ENCODE measurements at places on chromosomes 2 and 18. TPM values are rescaled to one million over a fixed set of nuclear protein-coding genes. Genes with fewer than 3 reads are reported as not detected.

DNA sequence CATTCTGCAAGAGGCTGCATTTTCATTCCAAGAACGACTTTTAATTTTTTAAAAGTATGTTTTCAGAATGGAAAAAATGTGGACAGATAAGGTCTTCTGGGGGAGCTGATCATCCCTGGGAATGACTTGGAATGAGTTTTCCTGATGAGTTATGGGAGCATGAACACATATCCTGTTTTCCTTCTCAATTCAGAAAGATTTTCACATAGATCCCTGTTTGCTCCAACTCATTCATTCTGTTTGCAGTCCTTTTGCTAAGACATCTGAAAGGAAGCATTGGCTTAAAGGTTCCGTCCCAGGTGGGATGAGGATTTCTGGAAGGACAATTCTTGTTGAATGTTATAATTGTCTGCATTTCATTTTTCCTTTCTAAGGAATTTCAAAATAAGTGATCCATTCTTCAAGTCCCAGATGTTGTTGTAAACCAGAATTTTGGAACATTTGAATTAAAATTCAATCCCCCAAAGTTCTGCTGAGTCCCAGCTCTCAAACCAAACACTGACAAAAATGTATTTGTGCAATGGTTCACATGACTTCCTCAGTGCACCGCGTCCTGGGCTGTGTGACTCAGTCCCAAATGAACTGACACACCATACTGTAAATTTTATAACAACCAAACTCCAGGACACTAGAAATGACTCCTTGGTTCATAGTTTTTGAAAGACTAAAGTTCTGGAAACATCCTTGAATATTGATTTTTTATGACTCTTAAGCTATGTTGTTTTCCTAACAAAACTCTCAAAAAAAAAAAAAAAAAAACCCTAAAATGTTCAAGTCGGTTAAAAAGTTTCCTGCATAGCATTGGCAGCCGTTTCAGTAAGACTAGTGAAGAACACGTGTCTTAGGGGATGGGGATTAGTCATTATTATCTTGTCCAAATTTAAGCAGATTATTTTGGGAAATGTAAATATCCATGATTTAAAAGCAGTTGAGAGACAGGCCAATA lies 281.8 kb upstream of the TCF4 start:
- no peaks in the 10 kb centered on the region for H3K36me3 ChIP-seq
- H3K27ac ChIP-seq, result no peak overlapping the region
- H3K4me1 ChIP-seq, result no peaks in the 10 kb centered on the region
- H3K4me3 ChIP-seq, result no peak overlapping the region
- DNase-seq, result no peak
- H3K27me3 ChIP-seq, result no peaks in the 10 kb centered on the region

DNA sequence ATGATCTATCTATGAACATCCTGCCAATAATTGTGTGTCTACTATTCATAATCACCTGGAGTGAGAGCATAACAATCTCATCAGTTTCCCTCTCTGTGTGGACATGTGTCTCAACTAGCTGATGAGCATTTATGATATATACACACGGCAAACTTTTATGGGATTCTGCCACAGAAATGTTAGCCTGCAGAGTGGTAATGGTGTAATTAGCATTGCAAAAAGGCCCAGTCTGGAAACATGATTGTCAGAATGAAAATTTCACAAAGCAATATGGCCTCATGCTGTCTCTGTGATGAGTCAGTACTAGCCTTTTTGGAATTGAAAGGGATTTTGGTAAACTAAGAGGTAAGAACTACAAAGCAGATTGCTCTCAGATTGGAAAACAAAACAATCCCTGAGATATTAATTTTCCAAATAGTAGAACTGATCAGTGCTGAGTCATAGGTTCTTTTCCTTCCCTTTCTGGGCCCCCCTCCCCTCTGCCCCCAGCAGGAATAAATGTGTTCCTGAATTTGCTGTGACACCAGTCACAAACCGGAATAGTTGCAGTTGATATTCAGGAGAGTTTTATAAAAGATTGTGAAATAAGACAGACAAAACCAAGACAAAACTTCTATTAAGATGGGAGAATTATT lies 189.2 kb downstream of the OSR1 start:
- DNase-seq, result no peak
- H3K36me3 ChIP-seq, result no peaks in the 10 kb centered on the region
- H3K27me3 ChIP-seq, result no peaks in the 10 kb centered on the region
- H3K4me3 ChIP-seq, result no peak overlapping the region

DNA sequence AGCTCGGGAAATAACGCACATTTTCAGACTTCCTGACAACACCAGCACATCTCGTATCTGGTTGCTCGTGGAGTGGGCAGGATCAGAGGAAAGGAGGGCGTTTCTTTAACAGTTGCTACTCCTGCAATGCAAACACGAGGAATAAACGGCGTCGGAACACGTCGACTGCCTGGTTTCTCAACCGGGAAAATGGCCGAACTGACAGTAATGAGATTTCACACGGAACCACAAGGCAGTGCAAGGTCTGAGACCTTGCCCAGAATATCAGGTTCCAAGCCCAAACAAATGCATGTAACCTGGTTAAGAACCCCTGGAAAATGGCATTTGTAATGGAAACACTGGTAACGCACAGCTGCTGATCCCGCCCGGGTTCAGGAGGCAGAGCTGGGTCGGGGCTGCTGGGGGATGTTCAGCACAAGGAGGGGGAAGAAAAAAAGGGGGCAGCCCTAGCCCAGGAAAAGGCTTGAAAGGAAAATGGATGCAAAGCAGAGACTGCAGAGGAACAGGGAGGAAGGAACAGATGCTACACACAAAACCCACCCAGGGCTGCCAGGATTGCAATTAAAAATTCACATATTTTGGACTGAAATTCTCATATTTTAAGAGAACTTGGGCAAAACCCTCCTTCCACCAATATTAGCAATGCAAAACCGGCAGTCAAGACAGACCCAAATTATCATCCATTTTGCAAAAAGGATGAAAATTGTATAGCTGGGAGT lies 61.6 kb upstream of the KLHL29 start:
- no peak overlapping the region for H3K4me3 ChIP-seq
- no peaks in the 10 kb centered on the region for H3K4me1 ChIP-seq
- H3K27ac ChIP-seq, result no peak overlapping the region
- no peaks in the 10 kb centered on the region for H3K36me3 ChIP-seq

GRCh38 chr2:149399934-149400615 lies 69.7 kb downstream of the LYPD6 start:
- H3K4me1 ChIP-seq, result no peaks in the 10 kb centered on the region
- no peak overlapping the region for H3K4me3 ChIP-seq
- no peaks in the 10 kb centered on the region for H3K36me3 ChIP-seq
- H3K27me3 ChIP-seq, result no peaks in the 10 kb centered on the region

DNA sequence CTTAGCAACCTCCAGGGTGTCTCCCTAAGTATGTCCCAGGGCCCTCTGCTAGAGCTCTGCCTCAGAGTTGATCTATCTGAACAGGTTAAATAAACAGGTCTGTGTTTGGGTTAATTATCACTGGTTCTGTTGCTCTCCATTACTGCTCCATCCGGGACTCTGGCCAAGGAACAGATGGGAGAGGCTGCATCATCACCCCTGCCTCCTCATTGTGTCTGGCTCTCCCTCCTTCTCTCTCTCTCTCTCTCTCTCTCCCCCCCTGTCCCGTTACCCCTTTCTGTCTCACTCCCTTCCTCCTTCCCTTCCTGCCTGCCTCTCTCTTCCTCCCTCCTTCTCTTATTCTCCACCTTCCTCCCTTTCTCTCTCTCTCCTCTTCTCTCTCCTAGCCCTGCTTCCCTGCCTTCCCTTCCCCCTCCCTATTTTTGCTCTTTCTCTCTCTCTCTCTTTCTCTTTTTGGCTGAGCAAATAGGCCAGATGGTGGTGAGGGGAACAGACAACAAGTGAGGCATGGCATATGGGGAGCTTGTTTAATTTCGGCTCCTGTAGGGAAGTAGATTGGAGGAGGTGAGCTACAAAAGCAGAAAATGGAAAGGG lies 62.1 kb downstream of the SETBP1 start:
- peaks cover 43% of the 10 kb centered on the region for H3K4me1 ChIP-seq
- H3K27ac ChIP-seq, result peak overlapping the region; percentile 77
- no peaks in the 10 kb centered on the region for H3K36me3 ChIP-seq
- DNase-seq, result no peak
- no peaks in the 10 kb centered on the region for H3K27me3 ChIP-seq
- H3K4me3 ChIP-seq, result no peak overlapping the region

DNA sequence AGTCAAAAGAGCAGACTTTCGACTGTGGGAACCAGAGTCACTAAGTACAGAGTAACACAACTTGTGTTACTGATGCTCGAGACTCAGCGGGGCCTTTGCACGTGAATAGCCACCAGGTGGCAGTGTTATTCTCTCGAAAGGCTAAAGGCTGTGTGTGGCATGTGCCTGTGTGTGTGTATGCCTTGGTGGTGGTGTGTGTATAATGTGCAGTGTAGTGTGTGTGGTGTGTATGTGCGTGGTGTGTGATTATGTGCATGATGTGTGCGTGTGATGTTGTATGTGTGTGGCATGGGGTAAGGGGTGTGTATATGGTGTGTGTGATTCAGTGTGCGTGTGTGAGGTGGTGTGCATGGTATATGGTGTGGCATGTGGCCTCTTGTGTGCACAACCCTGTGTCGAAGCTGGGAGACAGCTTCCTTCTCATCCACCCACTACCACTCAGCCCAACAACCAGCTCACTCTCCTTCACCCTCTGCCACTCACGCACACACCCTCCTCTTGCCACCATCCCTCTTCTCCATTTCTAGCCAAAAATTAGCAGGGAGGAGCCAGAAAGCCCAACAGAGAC lies 83.0 kb upstream of the ZNF532 start:
- peak; percentile 3 for DNase-seq
- no peak overlapping the region for H3K27ac ChIP-seq
- no peaks in the 10 kb centered on the region for H3K27me3 ChIP-seq

- no peak for DNase-seq
- no peak overlapping the region for H3K4me3 ChIP-seq
- no peaks in the 10 kb centered on the region for H3K36me3 ChIP-seq
- H3K4me1 ChIP-seq, result no peaks in the 10 kb centered on the region
- H3K27me3 ChIP-seq, result no peaks in the 10 kb centered on the region
Measured at GRCh38 chr2:57567245-57567644, 479.4 kb upstream of the VRK2 start.

DNA sequence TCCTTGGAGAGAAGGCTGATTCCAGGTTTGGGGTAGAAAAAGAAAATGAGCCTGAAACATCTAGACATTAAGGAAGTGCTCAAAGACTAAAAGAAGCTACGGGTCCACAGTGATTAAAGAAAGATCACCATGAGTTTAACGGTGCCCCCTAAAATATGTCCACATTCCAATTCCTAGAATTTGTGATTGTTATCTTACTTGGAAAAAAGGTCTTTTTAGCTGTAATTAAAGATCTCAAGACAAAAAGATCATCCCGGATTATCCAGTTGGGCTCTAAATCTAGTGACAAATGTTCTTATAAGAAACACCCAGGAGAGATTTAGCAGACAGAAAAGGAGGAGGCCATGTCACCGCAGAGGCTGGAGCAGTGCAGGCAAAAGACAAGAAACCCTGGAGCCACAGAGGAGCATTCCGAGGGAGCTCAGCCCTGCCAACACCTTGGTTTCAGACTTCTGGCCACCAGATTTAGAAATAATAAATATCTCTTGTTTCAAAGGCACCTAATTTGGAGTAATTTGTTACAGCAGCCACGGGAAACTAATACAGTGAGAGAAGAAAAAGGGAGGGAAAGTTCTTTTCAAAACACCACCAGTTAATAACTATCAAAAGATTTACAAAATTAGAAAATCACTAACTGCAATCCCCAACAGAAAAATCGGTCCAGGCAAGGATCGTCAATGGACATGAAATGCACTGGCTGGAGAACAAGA lies 8.5 kb downstream of the UXS1 start:
- no peaks in the 10 kb centered on the region for H3K27me3 ChIP-seq
- DNase-seq, result no peak
- peaks cover 38% of the 10 kb centered on the region for H3K4me1 ChIP-seq
- H3K27ac ChIP-seq, result no peak overlapping the region
- H3K4me3 ChIP-seq, result no peak overlapping the region

DNA sequence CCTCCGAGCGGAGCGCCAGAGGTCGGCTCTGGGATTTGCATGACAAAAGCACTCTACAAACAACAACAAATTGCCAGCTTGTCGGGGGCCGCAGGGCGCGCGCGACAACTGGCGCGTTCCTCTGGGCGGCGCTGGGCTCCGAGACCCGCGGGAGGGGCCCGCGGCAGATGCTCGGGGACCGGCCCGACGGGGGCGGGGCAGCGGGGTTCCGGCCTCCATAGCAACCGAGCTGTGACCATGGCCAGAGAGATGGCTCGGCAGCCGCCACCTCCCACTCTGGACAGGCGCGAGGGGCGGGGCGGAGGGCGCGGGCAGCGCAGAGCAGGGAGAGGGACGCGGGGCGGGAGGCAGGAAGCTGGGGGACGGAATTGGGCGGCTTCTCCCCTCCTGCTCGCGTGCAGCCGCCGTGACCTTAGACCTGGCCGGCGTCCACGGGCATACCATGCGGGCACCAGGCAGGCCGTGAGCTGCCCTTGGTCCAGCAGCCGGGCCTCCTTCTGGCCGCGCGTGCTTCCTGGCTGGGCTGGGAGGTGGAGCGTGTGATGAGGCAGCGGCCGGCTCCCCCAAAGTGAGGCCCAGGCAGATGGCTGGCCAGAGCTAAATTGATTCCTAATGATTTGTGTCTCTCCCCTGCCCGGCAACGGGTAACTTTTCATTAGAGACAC lies 171.5 kb downstream of the CELF4 start:
- H3K36me3 ChIP-seq, result no peaks in the 10 kb centered on the region
- peak overlapping the region; percentile 36 for H3K4me3 ChIP-seq
- peaks cover 16% of the 10 kb centered on the region for H3K4me1 ChIP-seq
- DNase-seq, result no peak
- H3K27ac ChIP-seq, result peak overlapping the region; percentile 46

SCN3A gene
- total RNA-seq, result 0.83 TPM

Measured in esophagus squamous epithelium (tissue), 5 donors.